Cortex of kidney (tissue), 1 donor: ENCODE measurements at places on chromosomes 4 and X.

GRCh38 chrX:9087271-9088040 lies 53.5 kb upstream of the FAM9B start:
- DNase-seq, result no peak

- DNase-seq, result no peak
These were observed 7.3 kb downstream of the ZNF280C start for GRCh38 chrX:130261296-130261893.

- no peak for DNase-seq
These were observed 12.2 kb upstream of the FMR1 start for GRCh38 chrX:147899379-147900114.

GRCh38 chrX:13469963-13470684 lies 99.3 kb upstream of the EGFL6 start:
- no peak for DNase-seq

- DNase-seq, result no peak
These were observed 131.6 kb upstream of the EMCN start for GRCh38 chr4:100649417-100649816.

DNA sequence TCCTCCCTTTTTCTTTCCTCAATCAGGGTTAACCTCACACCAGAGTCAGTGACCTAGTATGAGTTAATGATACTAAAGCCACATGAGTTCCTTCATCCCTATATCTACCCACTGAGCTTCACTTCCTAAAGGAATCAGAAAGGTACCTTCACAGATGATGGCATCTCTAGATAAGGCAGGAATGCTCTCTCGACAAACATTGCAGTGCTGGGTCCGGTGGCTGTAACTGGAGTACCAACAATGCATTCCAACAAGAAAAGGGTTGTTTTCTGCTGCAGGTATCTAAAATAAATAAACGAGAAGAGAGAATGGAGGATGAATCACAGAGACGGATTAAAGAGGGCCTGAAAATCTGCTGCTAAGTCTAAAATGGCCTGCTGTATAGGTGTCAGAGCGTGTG lies 66.7 kb downstream of the DGKK start:
- no peak for DNase-seq

DNA sequence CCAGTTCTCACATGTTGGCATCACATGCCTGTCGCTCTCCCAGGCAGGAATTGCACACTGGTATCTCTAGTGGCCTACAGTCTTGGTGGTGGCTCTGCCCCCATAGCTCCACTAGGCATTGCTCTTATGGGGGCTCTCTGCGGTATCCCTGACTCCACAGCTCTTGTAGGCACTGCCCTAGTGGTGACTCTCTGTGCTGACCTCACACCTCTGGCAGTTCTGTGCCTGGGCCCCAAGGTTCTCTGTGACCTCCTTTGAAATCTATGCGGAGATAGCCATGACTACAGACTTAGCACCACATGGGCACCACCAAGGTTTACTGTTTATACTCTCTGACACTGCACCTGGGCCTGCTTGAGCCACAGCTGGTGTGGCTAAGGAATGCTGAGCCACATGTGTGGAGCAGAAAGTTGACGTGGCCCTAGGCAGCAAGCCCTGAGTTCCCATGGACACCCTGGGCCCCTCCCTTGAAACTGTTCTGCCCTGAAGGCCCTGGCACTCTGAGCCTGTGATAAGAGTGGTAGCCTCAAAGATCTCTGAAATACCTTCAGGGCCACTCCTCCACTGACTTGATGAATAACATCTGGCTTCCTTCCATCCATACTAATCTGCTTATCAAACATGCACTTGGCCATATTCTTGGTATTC lies 8.0 kb downstream of the SLC9B1 start:
- no peak for DNase-seq

DNA sequence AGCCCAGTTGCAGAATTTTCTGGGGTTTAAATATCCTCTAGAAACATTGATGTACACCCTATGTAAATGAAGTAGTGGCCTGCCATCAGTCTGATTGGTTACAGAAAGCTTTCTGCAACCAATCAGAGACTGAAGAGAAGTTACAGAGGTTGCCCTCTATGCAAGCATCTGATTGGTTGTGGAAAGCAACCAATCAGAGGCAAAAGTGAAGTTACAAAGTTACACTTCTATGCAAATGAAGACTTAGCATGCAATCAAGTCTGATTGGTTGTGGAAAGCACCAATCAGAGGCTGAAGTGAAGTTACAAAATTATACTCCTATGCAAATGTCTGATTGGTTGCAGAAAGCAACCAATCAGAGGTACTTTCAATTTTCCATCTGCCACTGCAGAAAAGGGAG lies 51.9 kb upstream of the USP9X start:
- no peak for DNase-seq

- no peak for DNase-seq
These were observed 401.9 kb upstream of the NDST4 start for GRCh38 chr4:115515366-115515765.

- DNase-seq, result no peak
These were observed 163.6 kb downstream of the ZNF674 start for GRCh38 chrX:46381630-46382029.

DNA sequence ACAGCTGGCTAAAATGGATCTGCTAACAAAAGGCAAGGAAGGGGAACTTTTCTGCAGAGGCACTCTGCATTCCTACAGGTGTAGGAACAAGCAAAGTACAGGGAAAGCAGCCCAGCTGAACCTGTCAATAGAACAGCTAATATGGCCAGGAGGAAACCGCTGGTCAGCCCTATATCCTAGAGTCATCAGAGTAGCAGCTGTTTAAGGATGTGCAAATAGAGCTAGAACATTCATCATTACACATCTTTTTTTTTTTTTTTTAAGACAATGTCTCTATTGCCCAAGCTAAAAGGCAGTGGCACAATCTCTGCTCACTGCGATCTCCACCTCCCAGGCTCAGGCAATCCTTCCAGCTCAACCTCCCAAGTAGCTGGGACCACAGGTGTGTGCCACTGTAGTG lies 163.0 kb downstream of the BTC start:
- no peak for DNase-seq

DNA sequence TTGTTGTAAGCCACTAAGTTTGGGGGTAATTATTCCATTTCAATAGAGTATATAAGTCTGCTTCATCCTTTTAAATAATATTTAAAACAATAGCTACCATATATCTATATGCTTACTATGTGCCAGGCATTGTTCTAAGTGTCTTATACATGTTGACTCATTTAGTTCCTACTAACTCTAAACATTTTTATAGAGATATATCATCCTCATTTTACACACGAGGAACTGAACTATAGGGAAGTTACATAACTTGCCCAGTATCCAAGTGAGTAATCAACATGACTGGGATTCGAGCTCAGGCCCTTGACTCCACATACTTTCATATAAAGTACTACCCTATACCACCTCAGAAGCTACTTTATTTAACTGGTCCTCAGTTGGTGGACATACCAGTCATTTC lies 175.3 kb upstream of the RAI2 start:
- DNase-seq, result no peak

DNA sequence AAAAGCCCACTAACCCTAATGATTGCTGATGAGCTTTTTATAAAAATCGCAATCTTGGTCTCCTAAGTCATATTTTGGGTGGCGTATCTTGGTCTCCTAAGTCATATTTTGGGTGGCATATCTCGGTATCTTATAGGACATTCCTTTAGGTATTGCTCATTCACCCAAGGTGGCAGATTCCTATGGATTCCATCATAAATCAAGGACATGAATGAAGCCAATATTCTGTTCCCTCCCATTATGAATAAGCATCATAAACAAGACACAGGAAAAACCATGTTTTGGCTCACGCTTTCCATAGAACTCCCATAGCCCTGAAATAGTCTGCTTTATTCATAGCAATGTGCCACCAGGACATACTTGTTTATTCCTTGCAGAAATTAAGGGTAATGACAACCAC lies 95.0 kb upstream of the CD99 start:
- no peak for DNase-seq

DNA sequence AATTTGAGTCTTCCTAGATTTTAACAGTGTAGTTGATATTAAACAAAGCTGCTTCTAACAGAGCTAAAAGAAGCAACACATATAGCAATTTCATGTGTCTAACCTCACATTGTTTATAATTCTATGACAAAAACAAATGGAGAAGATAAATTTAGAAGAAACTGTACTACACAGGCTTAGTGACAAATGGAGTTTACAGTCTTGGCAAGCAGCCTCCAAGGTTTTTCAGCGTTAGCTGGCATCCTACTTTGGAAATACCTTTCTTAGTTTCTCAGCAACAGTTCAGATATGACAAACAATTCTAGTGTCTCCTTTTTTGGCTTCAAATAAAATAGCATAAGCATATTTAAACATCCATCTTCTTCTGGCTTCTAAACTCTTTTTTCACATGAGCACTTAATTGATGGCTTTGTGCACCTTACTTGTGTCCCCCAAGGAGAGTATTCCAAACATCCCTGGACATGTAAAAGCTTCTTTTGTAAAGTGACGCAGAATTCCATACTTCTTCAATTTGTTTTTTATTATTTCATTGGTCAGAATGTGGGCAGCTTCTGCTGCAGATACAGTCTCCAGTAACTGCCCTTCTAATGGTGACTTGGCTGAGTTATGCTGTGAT lies 249.8 kb downstream of the ANTXR2 start:
- DNase-seq, result no peak

DNA sequence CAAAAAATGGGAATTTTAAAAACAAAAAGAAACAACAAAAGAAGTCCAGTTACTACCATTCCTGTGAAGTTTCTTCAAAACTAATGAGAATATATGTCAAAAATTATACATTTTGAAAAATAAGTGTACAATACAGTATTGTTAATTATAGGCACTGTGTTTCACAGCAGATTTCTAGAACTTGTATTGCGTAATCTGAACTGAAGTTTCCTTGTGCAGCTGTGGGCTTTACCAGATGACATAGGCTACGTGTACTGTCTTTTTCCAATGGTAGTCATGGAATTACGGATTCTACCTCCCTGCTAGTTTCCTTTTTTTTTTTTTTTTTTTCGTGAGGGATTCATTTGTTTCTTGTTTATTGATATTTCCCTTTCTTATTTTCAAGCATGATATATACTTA lies 113.8 kb upstream of the GABRA2 start:
- no peak for DNase-seq

DNA sequence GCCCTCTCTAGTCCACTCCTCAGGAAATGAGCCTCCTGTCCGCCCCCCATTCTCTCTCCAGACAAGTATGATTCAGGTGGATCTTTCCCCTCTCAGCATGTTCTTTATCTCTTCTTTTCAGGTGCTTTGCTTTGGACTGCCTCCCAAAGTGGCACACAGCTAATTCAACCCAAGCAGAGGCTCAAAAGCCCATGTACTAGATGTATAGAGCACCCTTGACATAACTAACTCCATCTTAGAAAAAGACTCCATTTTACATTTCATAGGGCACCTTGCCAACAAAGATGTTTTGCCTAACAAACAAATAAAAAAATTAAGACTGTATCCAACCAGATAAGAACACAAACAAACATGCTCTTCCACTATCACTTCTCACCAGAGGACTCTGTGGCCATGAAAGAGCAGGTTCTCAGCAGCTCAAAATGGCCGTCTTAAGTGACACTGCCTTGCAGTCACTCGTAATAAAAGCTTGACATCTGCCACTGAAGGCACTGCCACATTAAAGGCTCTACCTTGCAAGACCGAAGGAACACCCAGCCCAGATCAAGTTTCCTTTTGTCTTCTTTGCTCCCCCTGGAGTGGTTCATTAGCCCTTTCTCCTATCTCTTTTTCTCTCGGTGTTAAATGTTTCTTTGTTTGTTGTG lies 84.9 kb upstream of the TAB3 start:
- no peak for DNase-seq
